NCI-H1694 (cell line): ENCODE measurements at places on chromosomes 5 and 9.

DNA sequence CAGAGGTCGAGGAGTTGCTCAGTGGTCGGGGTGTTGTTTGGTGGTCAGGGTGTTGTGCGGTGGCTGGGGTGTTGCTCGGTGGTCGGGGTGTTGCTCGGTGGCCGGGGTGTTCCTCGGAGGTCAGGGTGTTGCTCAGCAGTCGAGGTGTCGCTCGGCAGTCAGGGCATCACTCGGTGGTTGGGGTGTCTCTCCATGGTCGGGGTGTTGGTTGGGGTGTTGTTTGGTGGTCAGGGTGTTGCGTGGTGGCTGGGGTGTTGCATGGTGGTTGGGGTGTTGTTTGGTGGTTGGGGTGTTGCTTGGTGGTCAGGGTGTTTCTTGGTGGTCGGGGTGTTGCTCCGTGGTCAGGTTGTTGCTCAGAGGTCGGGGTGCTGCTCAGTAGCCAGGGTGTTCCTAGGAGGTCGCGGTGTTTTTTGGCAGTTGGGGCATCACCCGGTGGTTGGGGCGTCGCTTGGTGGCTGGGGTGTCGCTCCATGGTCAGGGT lies 11.0 kb upstream of the GPSM1 start:
- DNase-seq, result no peak

- peak; percentile 12 for DNase-seq
Measured at GRCh38 chr5:180209137-180209581, at the start of gene RASGEF1C. Gene RASGEF1C (minus strand): TSS chr5:180209211. CDS start chr5:180138052, 71,159 bp downstream.

GRCh38 chr5:178104492-178104891 lies 8.8 kb upstream of the N4BP3 start:
- DNase-seq, result peak; percentile 21

GRCh38 chr5:167284222-167284890 lies 1007.1 kb upstream of the WWC1 start:
- no peak for DNase-seq

- DNase-seq, result no peak
Measured at GRCh38 chr9:79707589-79707988, 135.8 kb downstream of the TLE4 start.

DNA sequence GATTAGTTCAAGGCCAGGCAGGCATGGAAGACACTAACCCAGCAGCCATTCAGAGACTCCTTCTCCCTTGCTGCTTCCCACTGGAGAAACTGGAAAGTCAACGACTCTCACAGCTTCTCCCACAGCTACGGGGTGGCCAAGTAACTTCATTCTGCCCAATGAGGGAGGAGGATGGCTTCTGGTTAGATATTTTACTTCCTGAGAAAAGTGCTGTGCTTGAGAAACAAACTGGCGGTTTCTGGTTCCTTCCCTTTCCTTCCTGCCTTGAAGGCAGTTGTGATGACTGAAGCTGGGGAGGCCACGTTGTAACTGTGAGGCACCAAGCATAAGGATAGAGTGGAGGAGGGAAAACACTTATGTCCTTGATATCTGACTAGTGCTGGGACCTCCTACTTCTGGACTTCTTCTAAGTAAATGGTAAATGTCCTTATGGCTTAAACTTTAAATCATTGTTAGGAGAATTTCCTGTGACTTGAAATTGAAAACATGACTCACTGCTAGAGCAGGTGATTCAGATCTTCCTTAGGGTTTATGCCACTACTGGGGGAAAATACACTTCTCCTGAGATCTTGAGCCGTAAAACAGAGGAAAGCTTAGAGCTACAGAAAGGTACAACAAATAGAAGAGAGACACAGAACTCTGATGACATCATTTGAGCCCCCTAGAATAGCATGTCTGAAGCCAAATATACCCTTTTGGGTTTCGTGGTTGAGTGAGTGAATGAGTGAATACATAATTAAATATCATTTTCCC lies 3.1 kb upstream of the GNPDA1 start:
- DNase-seq, result no peak

- no peak for DNase-seq
Measured at GRCh38 chr5:94312298-94312697, 306.1 kb downstream of the KIAA0825 start.

DNA sequence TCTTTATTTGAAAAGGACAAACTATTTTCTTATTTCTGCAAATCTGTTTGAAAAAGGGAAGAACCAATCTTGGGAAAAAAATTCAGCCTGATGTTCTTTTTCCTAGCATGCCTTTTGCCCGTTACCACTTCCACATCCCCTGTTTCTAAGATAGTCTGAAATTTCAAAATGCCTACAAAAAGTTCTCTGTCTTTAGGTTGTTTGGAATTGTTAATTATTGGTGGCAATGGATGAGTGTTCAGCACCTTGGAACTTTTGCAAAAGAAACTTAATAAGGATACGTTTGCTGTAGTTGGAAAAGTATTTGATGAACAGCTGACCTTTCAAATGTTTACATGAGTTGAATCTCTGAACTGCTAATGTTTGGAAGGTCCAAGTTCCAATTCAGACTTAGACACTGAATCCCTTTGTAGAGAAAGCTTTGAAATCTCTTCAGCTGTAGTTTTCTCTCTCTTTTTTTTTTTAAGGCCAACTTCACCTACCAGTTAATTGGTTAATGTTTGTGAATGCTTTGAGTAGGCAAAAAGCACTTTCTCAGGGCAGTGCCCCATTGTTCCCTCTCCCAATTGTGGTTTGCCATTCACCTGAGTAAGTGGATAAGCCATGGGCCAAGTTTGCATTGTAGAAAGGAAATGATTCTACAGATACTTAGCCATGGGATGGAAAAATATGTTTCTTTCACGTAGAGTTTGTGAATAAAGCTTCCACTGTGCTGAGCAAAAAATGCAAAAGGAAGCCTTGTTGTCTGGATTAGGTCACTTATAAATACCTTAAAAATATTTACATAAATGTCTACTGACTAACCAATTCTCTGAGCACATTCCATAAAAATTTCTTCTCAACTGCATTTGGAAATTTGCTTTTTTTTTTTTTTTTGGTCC lies 156.4 kb upstream of the ELL2 start:
- DNase-seq, result no peak

- no peak for DNase-seq
Measured at GRCh38 chr9:111762556-111762955, 32.2 kb downstream of the SHOC1 start.

- no peak for DNase-seq
Measured at GRCh38 chr5:11372191-11372590, 532.1 kb downstream of the CTNND2 start.

GRCh38 chr5:173794901-173795416 lies 93.2 kb upstream of the CPEB4 start:
- DNase-seq, result no peak

DNA sequence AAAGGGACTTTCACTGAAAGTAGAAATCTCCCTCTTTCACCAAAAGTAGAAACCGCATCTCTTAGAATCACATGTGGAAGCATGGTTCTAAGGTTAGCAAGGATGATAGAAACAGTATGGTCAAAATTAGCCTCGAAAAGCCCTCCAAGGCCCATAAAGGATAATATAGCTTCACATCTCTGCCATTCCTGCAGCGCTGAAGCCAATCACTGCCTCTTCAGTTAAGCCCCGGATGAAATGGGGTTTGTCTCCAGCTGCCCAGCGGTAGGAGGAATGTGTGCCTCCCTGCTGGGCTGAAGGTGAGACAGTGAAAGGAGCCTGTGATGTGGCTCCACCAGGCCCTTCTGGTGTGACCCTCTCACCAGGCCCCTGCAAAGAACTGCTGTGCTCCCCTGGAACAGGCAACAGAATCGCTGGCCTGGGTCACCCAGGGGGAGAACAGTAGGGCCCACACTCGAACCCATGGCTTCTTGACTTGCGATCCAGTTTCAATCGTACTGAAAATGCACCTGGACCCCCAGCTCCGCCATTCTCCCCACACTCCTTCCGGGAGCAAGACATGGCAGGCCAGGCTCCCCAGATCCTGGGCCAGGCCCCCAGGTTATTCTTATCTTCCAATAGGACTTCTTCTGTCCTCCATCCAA lies 47.2 kb downstream of the CAMK2A start:
- DNase-seq, result no peak

DNA sequence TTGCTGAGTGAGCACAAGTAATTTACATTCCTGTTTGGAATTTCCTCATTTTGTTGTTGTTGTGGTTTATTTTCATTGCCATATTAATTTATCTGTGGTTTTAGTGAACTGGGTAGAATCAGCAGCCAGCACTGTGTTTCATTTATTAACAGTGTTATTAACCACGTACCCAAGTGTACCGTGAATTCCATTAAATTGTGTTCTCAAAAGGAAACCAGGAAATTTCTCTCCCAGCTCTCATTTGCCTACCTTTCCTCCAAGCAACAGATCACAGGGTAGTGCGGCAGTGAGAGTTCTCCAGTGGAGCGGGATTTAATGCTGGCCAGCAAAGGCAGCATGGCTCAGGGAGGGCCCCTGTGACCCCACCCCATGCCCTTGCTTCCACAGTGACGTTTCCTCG lies 54.6 kb downstream of the MVB12B start:
- no peak for DNase-seq

GRCh38 chr5:63135291-63135690 lies 556.7 kb downstream of the LRRC70 start:
- DNase-seq, result no peak

GRCh38 chr5:95631255-95631958 lies 11.5 kb downstream of the GPR150 start:
- DNase-seq, result no peak

DNA sequence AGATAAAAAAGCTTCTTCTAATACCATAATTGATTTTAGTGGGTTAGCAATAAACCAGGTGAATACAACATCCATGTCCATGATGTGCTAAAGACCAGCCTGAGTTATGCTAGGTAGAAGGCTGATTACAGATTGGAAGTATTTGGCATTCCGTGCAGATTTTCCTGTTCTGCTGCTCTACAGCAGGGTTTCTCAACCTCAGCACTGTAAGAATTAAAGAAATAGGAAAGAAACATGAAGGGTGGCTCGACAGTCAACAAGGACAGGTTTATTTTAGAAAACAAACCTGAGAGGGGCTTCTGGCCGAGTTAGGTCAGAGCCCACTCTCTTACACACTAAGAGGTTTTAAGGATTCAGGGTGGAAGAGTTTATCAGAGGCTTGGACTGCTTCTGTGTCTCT lies 42.3 kb downstream of the ZFAND5 start:
- no peak for DNase-seq

DNA sequence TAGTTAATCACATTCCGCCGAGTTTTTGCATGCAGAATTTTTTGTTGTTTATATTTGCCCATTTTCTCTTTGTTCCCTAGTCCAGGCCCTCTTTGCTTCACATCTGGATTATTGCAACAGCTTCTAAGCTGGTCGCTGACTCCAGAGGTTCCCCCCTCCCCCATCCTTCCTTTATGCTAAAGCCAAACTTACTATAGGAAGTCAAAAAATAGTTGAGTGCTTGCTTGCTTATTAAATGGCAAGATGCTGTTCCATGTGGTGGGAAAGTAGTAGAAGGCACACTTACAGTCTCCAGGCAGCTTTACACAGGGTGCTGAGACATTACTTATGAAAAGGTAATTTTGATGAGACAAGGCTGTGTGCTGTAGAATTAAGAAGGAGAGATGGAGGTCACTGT lies 1.3 kb downstream of the ZBTB34 start:
- DNase-seq, result no peak

DNA sequence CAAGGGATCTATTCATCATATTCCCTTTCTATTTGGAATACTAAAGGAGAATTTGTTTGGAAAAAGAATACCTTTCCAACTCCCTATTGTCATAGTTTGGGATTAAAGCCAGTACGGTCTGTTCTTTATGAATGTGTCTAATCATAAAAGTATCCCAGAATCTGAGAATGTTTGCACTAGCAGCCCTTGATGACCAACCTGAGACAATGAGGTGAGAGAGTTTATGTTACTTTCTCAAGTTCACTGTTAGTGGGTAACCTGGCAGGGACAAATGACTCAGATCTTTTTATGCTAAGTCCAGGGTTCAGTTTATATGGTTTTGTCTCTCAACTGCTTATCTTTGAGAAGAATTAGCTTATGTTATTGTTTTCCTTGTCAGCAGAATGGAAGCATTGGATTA lies 25.3 kb upstream of the TLR4 start:
- DNase-seq, result no peak

DNA sequence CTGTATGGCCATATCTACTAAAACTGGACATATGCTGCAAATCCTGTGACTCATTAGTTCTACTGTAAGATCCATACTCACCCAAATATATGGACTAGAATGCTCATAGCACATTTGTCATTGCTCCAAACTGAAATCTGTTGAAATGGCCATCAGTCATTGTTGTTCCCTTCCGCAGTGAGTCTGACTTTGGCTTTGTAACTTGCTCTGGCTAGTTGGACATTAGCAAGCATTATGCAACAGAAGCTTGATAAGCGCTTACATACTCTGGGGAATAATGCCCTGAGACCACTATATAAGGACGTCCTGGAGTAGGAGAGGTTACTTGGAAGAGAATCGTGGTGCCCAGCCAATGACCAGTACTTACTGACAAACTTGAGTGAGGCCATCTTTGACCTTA lies 9.0 kb downstream of the KIAA1958 start:
- no peak for DNase-seq
